ENCODE measurements at places on chromosomes 16 and 17. TPM values are rescaled to one million over a fixed set of nuclear protein-coding genes. Genes with fewer than 3 reads are reported as not detected.

CTRB1 gene
- not detected for total RNA-seq

DNA sequence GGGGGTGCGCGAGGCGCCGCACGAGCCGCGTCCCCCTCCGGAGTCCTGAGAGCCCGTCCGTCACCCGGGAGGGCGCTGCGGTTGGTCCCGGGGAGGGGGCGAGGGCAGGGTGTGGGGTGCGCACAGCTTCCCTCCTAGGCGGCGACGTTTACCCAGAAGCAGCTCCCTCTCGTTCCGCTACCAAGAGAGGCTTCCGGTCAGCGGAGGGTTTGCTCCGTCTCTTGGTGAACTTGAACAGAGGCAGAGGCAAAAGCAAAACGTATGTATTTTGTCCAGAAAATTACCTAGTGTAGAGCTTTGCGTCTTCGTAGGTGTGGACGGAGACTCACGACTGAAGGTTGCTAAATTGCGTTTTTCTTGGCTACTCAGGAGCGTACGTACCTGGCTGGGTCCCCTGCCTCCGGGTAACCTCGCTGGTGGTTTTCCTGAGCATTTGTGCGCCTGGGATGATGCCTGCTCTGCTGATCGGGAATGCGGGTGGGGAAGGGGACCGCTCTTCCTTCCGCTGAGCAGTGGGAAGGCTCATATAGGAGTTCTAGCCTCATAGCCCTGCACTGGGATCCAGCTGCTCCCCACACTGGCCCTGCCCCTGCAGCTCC lies 833 bp downstream of the WSCD1 start:
- H3K27ac ChIP-seq: no peak overlapping the region
- peak; percentile 58 for DNase-seq
- H3K36me3 ChIP-seq: no peaks in the 10 kb centered on the region
- H3K4me1 ChIP-seq: peaks cover 27% of the 10 kb centered on the region
- H3K4me3 ChIP-seq: peak overlapping the region; percentile 64

- no peak overlapping the region for H3K27ac ChIP-seq
- no peaks in the 10 kb centered on the region for H3K27me3 ChIP-seq
- no peaks in the 10 kb centered on the region for H3K4me1 ChIP-seq
- no peaks in the 10 kb centered on the region for H3K36me3 ChIP-seq
- no peak overlapping the region for H3K4me3 ChIP-seq
Measured at GRCh38 chr16:78884204-78884603, 716.3 kb downstream of the MAF start.

DNA sequence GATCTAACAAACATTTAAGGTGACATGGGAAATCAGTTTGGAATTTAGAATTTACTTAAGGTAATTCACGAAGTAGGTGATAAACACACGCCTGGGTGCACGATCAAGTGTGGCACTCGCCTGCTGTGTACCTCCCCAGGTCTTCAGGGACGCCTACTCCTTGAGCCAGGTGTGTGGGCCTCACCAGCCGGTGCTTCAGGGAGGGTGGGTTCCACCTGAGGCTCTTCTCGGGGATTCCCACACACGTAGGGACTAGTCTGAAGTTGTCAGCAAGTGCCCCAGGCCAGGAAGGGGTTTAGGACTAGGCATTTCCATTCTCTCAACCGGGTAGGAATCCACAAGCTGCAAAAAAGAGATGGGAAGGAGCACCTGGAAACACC lies 9.8 kb upstream of the NAT9 start:
- no peak overlapping the region for H3K4me3 ChIP-seq
- no peaks in the 10 kb centered on the region for H3K27me3 ChIP-seq
- peaks cover 20% of the 10 kb centered on the region for H3K36me3 ChIP-seq
- H3K27ac ChIP-seq: no peak overlapping the region
- H3K4me1 ChIP-seq: peaks cover 11% of the 10 kb centered on the region

- H3K27me3 ChIP-seq: no peaks in the 10 kb centered on the region
- no peak overlapping the region for H3K4me3 ChIP-seq
- no peaks in the 10 kb centered on the region for H3K36me3 ChIP-seq
- DNase-seq: peak; percentile 28
Measured at GRCh38 chr17:73549841-73550430, 94.3 kb downstream of the SDK2 start.
